NCI-H1417 treated with DMSO at 0.1 percent for 48 hours (cell line): ENCODE measurements at places on chromosomes 7 and 10.

DNA sequence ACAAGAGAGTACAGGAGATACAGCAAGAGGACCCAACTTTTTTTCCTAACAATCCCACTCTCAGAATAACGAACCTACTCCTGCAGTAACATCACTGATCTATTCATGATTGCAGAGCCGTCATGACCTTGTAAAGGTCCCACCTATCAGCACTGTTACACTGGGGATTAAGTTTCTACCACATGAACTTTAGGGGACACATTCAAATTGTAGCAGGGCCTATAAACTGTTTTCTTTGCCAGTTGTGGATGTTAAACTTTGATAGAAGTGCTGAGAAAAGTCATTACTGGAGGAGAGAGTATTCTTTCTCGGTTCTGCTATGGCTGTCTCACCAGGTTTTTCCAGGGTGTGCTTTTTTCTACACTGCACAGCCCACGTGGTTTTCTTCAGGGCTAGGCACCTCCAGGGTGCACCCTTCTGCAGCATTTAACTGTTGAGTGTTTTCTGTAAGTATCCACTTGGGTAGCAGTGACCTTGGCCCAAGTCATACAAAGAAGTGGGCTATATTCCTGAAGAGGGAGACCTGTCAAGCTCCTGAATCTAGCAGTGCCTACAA is 131.6 kb upstream of the AHR start:
- no peak for DNase-seq

DNA sequence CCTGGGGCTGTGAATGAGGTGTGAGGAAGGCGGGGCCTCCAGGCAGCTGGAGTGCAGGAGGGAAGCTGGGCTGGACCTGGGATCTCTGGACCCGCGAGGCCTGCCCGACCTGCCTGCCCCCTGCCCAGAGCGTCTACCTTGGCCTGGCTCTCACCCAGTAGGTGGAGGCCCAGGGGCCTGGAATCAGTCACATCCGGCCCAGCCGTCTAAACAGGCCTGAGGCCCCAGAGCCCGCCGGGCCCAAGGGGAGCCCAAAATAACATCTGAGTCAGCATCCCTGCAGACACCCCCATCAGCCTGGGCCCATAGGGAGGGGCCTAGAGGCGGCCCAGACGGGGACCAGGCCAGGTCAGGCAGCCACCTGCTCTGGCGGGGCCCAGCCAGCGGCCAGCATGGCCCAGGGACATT is 15.1 kb upstream of the ELN start:
- no peak for DNase-seq

- DNase-seq, result no peak
Measured at GRCh38 chr10:33087152-33087551, 129.1 kb upstream of the ITGB1 start.

DNA sequence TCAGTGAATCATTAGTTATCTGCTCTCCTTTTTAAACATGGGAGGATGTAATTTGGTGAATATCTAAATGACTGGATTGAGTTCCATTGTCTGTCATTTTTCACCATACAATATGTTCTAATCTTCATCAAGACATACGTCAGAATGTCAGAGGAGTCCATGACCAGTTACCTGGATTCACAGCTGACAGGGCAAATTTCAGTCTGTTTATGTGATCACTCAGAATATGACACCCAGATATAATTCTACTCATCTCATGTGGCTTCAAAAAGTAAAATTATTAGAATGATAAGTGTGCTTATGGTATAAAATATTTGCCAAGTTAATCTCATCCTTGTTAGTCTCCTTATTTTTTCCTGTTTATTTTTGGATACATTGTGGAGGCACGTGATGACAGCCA is 150.2 kb downstream of the CDC14C start:
- DNase-seq, result no peak

- no peak for DNase-seq
Measured at GRCh38 chr7:117135553-117135891, 182.2 kb downstream of the ST7 start.

DNA sequence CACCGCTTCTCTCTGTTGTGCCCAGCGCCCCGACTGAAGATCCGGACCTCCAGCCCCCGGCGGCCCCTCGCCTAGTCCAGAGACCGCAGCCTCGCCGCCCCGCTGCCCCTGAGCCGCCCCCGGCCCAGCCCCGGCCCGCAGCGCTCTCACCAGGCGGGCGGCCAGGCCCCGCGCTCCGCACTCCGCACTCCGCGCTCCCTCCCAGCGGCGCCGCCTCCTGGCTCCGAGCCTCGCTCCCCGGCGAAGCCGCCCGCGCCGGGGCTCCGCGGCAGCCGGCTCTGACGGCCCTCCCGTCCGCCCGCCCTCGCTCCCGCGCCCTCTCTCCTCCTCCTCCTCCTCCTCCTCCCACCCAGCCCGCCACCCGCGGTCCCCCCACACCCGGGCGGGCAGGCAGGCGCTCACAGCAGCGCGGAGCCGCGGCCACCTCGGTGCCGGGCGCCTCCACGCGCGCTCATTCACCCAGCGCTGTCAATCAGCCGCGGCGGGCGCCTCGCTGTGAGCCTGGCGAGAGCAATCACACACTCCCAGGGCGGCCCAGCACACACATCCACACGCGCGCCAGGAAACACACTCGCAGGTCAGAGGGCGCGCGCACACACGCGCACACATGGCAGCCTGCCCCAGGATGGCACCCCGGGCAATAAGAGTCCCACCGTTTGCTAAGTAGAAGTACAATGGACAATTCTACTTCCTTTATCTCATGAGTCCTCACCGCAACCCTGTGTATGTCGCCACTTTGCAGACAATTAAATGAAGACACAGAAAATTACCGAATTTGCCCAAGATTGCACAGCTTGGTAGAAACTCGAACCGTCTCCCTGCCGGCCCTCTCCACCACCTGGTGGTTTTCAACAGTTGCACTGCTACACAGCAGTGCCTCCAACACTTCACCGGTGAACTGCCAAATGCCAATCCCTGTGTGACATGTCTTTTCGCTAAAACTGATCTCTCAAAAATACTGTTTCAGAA is at the start of gene PRRT4:
PRRT4 (minus strand) TSS at position 280 of the 969 bp plus-strand sequence.
- DNase-seq, result no peak

DNA sequence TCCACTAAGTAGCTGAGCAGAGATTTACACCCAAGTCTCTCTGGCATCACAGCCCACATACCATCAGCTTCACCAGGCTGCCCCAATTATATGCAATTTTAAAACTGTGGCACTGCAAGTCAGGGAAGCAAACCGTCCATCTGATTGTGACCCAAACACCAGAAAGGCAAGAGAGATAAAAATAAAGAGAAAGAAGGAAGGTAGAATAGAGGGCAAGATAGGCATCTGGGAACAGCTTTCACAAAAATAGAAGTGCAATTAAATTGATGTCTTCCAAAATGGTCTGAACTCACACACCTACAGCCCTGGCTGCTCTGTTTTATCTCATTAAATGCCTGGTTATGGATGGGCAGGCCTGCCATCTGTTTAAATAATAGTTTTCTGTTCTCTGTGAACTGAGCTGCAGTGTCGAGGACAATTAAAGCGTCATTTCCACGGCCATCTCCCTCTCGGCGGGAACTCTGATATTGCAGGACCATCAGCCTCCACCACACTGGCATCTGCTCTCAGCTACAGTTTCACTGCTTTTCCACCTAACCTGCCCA is 509.1 kb downstream of the INHBA start:
- DNase-seq, result no peak

GRCh38 chr7:99314504-99314903 is 11.2 kb upstream of the ARPC1A start:
- DNase-seq, result no peak

DNA sequence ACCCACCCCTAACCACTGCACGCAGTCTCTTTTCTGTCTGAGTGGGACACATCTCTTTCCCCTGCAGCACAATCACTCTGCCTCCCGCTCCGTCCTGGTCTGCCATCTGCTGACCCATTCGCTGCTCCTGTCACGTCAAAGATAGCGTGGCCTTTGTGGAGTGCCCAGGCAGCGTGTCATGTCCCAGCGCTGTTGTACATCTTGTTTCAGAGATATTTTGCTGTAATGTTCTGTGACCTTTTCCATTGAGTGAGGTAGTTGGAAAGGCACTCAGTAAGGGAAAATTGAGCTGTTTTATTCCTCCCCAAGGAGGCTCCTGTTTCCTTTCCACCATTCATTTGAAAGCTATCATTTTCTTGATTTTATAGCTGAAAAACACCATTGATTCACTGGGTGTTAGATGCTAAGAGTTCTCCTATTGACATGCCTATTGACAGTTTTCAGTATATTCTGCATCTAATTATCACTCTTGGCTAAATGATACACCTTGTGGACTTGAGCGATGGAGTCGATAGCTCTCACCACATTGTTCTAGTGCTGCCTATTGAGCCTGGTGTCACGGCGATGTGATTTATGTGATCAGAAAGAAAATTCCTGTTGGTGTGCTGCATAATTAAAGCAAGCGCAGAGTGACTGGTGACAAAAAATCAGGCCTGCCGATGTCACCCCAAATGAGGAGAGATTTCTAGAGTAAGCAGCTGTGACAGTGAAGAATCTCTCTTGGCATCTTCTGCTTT is 372.6 kb downstream of the LRMDA start:
- DNase-seq, result no peak

DNA sequence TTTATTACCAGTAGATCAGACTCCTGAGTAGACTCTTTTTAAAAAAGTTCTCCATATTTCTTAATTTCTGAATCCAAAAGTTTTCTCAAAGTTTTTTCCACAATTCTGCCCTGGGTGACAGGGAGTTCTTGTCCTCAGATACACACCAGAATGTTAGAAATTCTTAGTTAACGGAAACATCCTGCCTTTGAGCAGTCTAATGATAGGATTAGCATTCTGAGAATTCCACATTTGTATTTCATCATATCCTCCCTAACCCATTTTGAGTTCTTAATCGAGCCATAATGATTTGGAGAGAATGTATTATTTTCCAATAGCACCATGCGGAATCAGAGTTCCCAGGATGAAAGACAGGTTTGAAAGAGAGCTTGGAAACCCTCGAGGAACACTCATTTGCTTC is 28.9 kb upstream of the MRPS33 start:
- no peak for DNase-seq

GRCh38 chr10:33335551-33335800 is 1.0 kb upstream of the NRP1 start:
- no peak for DNase-seq

- DNase-seq, result no peak
Measured at GRCh38 chr10:33734393-33735155, 400.1 kb upstream of the NRP1 start.

DNA sequence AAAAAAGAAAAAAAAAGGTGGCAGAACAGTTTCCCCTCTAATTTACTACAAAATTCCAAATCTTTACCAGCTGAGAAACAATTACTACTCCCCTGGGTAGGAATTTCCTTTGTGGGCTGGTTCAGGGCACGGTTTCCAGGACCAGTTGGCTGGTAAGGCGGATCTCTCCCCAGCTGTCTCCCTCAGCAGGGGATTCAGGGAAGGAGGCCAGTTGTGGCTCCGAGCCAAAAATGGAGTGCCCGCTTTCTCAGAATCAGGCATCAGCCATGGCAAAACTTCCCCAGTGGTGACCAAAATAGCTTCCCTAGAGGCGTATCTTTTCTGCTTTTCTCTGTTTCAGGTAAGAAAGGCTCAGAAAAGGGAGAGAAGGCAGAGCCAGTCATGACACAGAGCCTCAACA is 91.2 kb downstream of the ZNF22 start:
- DNase-seq, result no peak

GRCh38 chr10:124614003-124614659 is 130.0 kb downstream of the FAM53B start:
- DNase-seq, result no peak

- no peak for DNase-seq
Measured at GRCh38 chr10:117492504-117492903, 50.0 kb upstream of the EMX2 start.

- no peak for DNase-seq
Measured at GRCh38 chr7:91837397-91838070, 43.0 kb downstream of the MTERF1 start.

- DNase-seq, result no peak
Measured at GRCh38 chr7:63054191-63054661, 944.4 kb upstream of the ZNF722 start.

DNA sequence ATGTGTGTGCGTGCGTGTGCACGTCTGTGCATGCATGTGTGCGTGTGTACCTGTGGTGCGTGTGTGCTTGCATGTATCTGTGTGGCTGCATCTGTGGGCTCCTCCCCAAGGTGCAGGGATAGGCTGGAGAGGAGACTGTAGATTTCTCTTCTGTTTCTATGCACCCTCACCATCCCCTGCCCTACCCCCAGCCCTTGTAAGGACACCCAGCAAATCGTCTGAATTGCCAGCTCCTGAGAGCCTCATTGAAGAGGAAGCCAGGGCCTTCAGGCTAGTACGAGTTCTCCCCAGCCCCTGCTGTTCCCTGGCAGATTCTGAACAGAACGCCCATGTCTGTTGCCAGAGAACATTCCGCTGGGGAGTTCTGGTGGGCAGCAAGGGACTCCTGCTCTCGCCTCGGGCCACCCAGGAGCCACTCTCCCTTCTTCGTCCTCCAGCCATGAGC is 17.0 kb upstream of the TRIM8 start:
- no peak for DNase-seq

DNA sequence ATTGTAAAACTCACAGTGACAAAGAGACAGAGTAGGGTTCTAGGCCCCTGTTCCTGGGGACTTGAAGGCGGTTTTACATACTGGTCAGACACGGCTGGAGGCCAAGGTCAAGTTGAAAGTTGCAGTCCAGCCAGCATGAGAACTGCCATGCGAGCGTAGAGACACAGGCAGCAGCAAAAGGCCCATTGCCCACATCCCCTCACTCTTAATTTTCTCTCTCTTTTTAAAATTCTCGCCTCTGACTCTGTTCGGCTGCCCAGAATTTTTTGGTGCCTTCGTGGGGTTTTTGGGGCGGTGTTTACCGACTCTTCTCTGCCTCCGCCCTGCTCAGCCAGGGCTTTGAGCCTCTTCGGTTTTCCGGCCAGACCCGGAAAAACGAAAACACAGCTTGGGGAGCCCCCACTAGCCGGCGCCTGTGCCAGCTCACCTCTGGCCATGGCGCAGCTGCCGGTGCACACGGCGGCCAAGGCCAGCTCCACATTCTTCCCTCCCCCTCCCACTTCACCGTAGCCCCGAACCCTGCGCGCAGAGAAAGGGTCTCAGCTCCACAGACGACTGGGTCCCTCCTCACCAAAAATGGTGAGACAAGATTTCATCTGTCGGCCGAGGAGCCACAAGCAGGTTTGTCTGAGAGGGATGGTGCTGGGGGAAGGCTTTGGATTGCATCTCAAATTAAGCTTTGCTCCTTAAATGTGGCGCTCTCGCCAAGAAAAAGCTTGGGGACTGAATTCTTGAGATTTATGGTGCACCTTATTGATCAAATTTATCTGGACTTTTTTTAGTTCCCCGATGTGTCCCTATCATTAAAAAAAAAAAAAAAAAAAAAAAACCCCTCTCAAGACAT is 2.3 kb upstream of the HOXA13 start:
- DNase-seq, result no peak

DNA sequence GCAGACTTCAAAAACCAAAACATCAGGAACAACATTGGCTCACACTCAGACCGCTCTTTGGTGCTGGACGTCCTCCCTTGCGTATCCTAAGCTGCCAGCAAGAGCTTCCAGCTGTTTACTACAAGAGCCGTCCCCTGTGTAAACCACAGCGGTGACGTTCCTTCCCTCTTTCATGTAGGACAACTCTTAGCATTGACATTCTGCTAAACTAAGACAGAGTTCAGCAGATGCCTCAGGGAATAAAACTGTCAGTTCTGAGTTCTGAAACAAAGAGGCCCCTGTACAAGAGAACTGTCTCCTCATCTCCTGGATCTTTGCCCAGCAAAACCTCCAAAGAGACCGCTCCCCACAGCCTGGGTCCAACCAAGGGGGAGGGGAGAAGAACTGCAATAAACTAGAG is 57.8 kb upstream of the OPALIN start:
- no peak for DNase-seq
